ENCODE measurements at places on chromosomes 12 and 14.

- no peak for DNase-seq
These were observed 194.2 kb downstream of the GXYLT1 start for GRCh38 chr12:41950455-41950854.

GRCh38 chr12:92473564-92473963 lies 229.2 kb upstream of the PLEKHG7 start:
- DNase-seq = no peak

- DNase-seq = no peak
These were observed 130.3 kb downstream of the NDUFA12 start for GRCh38 chr12:94872971-94873733.

DNA sequence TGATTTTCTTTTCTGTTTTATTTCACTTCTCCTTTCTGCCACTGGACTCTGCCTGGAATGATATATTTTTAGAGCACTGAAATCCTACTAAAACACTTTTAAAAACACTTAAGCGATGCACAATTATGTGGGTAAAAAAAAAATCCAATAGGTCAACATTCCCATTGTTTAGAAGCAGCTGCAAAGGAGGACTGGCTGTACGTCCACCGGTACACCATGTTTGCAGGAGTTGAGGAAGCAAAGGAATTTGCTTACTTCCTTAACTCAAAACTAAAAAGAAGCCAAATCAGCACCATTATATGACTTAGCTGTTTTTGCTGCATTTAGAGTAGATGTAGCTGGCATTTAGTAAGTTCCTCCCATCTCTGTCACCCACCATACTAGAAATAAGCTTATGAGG lies 186.8 kb upstream of the TMTC1 start:
- no peak for DNase-seq
